ENCODE measurements at places on chromosomes 3 and 15.

DNA sequence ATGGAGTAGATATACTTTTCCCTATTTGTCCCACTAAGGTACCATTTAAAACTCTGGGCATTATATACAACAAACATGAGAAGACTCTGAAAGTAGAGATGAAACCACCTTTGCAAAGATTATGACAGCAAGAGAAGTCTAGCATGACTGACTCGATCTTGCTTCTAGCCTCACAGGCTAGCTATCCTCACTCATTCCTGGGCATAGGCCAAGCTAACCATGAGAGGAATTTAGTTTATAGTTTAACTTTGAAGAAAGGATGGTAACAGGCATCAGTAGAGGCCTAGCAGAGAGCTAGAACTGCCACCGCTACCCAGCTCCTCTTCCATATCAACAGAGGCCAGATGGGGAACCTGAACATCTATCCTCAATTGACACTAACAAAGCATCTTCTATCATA is 63.5 kb upstream of the FSIP1 start:
- DNase-seq: no peak

DNA sequence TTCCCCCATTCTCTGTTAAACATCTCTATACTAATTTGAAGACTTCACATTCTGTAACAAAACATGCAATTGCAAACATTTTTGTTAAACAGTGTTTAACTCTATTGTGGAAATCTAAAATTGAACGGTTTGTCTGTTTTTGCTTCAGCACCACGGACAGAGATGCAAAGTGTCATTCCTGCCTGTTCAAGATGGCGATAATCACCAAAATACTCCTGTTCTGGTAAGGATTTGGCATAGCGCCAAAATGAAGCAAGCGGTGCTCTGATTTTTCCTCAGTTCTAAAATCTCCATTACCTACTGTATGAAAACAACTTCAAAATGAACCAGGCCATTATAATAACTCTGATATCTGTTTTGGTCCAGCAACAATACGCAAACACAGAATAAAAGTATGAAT is 129.7 kb upstream of the TUSC7 start:
- DNase-seq: no peak

- DNase-seq: no peak
These were observed 55.1 kb upstream of the RASA2 start for GRCh38 chr3:141431411-141432378.

DNA sequence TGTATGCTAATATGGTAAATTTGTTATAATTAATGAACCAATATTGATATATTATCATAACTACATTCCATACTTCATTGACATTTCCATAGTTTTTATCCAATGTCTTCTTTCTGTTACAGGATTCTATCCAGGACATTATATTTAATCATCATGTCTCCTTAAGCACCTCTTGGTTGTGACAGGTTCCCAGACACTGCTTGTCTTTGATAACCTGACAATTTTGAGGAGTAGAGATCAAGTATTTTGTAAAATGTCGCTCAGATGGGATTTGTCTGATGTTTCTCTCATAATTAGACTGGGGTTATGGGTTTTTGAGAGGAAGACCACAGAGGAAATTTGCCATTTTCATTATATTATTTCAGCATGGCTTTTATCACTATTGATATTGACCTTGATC is 317.4 kb downstream of the PLOD2 start:
- no peak for DNase-seq

DNA sequence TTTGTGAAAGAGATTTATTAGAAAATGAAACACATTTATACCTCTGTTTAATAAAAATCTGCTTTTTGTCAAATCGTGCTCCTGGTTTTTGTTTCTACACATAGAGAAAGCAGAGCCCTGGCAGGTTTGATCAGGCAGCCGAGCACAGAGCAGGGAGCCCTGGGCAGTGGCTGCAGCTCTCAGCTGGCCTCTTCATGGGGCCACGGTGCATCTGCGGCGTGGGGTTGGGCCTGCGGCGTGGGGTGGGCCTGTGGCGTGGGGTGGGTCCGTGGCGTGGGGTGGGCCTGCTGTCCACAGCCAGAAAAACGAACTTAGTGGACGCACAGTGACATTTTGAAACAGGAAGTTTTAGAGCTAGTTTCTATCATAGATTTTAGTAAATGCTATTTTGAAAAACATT is 10.6 kb downstream of the GOLGA6L2 start:
- DNase-seq: no peak

GRCh38 chr15:40900256-40901052 is 6.2 kb downstream of the VPS18 start:
- no peak for DNase-seq

DNA sequence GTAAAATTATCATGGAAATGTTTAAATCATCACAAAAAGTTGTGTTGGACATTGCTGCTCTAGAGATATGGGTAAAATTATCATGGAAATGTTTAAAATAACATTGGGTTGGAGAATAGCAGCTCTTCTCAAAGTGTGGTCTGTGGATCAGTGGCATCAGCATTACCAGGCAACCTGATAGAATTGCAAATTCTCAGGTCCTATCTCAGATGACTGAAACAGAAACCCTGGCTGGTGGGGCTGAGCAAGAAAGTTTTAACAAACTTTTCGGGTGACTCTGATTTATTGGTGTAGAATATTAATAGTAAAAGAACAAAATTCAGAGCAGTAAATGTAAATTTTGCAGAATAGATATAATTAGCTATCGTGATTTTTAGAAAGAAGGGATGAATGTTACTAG is 28.9 kb downstream of the NXPE3 start:
- DNase-seq: peak; percentile 15

DNA sequence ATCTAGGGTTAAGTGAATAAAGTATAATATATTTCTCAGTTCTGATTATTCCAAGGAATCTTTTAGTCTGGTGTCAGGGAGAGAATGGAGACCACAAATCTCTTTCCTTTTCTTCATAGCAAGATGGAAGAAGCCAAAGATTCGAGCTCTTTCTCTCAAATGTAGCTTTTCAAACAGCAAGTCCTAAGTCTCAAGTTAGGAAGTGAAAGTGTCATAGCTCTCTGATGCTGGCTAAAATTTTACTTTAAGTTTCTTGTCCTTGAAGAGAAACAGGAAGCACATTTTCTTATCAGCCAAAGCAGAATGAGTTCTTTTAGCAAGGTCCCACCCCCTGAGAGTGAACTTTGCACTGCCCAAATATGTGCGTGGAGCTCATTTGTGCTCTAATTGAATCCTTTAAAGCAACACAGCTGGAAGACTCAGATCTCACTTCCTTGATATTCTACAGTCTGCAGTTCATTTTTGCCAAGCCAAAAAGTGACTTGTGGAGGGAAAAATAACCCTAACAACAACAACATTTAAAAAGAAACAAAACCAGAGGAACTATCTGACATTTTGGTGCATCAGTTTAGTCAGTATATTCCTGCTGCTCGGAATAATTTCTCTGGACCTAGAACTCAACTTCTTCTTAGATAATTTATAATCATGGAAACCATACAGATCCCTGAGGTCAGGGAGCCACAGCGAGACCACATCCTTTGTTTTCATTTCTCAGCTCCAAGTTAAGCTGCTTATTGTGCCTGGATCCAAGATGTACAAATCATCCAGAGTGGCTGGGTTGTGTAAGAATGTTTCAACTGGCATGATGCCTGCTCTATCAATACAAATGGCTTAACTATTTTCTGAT is 238.7 kb upstream of the P2RY1 start:
- no peak for DNase-seq

- DNase-seq: no peak
These were observed 20.4 kb downstream of the COLQ start for GRCh38 chr3:15501126-15501525.

- no peak for DNase-seq
These were observed 187.2 kb downstream of the TLE3 start for GRCh38 chr15:69910514-69910913.

DNA sequence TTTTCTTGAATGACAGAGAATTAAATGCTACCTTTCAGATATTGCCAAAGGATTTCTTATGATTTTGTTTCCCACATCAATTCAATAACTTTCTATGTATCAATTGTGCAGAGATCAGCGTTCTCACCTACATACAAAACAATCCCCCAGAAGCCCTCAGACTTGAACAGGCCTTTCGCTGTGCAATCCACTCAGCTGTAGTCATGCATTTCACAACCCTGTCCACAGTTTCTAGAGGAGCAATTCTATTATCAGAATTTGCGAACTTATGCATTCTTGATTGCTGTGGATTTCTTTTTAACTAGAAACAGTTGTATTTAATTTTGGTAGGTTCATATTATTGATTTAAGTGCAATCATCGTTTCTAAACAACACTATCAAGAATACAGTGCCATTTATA is 13.7 kb upstream of the ALCAM start:
- DNase-seq: no peak

GRCh38 chr3:28768439-28768838 is 419.8 kb upstream of the AZI2 start:
- no peak for DNase-seq

- no peak for DNase-seq
These were observed 12.3 kb downstream of the THBS1 start for GRCh38 chr15:39593071-39593655.

GRCh38 chr3:129892857-129893580 is 492 bp downstream of the TMCC1 start:
- DNase-seq: peak; percentile 66

- no peak for DNase-seq
These were observed 3.1 kb upstream of the ABTB1 start for GRCh38 chr3:127669541-127670228.

GRCh38 chr3:96966181-96966929 is 152.0 kb downstream of the EPHA6 start:
- no peak for DNase-seq

- no peak for DNase-seq
These were observed 216.6 kb upstream of the GRM7 start for GRCh38 chr3:6644070-6644929.

GRCh38 chr3:123298903-123299302 is 97.2 kb downstream of the SEC22A start:
- DNase-seq: no peak

- DNase-seq: no peak
These were observed 1371.6 kb downstream of the NSUN3 start for GRCh38 chr3:95434491-95434890.

DNA sequence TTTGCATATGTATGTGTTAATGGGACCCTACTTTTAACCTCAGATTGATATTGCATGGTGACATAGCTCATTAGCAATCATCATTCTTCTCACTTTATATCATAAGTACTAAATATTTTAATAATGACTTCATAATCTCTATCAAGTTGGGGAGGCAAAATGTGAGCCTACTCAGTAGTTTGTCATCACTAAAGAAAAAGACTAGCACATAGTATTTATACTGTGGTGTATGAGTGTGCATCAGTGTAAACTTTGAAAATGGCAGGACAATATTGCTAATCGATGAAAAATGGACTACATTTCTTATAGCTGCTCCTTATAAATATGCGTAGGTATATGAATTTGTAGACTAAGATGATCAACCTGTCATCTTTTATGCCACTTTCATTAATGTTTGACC is 624.5 kb upstream of the ROBO2 start:
- DNase-seq: no peak

DNA sequence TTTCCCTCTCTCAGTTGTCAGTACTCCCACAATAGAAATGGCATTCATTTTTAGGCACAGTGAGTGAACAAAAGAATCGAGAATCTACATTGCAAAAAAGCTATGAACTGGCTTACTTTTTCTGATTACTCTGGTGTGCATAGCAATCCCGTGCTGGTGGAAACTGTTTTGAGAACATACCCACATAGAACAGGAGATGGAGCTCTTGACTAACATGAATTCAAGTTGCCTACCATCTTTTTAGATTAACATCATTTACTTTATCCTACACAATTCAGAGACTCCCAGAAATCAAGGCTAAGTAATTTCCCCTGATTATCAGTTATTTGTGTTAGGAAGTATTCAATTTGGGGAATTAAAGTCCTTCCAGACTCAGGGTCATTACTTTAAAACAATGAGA is 326.6 kb downstream of the ARPP21 start:
- no peak for DNase-seq

DNA sequence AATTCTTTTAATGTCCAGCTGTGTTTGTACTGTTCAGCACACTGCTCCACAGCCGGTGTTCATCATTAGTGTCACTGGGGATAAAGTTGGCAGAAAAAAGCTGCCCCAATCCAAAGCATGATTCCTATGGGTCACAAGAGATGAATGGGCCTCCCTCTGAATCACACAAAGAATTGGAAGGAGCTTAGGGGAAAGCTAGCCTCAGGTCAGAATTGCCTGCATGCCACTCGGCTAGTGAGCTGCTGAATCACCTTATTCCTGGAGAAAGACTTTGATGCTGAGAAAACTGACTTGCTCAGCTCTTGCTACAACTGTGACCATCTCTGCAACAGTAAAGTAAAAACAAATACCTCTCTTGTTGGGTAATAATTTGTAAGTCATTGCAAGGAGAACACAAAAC is 3.5 kb downstream of the CCK start:
- no peak for DNase-seq

GRCh38 chr3:71064956-71065763 is 518.4 kb downstream of the FOXP1 start:
- DNase-seq: peak; percentile 44

DNA sequence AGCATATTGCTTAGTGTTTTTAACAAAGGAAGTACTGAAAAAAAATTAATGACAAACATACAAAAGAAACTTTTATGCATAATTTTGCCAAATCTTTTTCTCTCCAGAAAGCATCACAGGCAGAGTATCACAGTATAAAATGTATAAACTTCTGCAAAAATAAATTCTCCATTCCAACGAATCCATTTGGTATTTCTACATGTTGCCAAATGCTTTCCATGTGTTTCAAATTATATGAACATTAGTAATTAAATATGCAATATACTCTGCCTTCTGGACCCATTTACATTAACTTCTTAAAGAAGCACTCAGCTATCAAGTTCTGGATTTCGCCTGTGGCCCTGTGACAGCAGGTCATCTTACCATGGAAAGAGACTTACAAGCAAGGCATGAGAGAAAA is 189.1 kb upstream of the ALCAM start:
- no peak for DNase-seq

DNA sequence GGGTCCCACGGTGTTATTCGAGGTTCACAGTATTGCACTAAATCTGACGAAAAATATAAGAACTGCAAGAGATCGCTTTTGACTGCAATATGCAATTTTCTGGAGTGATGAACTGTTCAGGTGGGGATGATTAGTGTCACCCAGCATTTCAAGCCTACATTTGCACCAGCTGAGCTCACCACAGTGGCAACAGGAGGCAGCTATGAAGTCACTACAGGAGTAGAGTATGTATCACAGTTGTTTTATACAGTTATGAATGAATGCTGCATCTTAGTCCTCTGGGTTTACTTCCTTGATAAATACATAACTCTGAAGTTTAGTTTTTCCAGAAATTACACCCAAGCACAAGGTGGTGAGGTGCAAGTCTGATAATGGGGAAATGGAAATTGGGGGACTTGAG is 69.6 kb downstream of the CHSY1 start:
- DNase-seq: no peak

DNA sequence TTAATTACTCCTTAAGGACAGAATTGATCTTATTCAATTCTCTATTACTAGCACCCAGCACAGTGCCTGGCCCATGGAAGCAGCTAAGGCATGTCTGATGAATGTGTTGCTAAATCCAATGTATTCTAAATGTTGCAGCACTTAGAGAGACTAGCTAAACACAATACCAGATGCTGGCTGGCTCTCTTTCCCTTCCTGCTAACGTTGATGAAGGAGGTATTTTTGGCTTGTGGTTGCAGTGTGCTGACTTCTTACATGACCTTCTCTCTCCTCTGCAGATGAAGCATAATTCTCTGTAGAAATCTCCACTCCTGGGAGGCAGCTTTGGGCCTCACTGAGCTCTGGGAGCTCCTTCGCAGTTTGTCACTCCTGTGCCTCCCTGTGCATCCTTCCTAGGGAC is 183.6 kb downstream of the PEX5L start:
- no peak for DNase-seq

GRCh38 chr3:66885326-66886000 is 112.6 kb upstream of the KBTBD8 start:
- DNase-seq: no peak

- no peak for DNase-seq
These were observed 70.1 kb downstream of the NCEH1 start for GRCh38 chr3:172640751-172641150.

Data from activated CD4-positive, alpha-beta T cell treated with anti-CD3 and anti-CD28 coated beads, Interleukin-2, amount 50 U/mL, for 48 hours (primary cell).